ENCODE measurements at places on chromosomes 6 and 20.

GRCh38 chr6:169975701-169976100, 224.3 kb downstream of the ERMARD start:
- no peak for DNase-seq

DNA sequence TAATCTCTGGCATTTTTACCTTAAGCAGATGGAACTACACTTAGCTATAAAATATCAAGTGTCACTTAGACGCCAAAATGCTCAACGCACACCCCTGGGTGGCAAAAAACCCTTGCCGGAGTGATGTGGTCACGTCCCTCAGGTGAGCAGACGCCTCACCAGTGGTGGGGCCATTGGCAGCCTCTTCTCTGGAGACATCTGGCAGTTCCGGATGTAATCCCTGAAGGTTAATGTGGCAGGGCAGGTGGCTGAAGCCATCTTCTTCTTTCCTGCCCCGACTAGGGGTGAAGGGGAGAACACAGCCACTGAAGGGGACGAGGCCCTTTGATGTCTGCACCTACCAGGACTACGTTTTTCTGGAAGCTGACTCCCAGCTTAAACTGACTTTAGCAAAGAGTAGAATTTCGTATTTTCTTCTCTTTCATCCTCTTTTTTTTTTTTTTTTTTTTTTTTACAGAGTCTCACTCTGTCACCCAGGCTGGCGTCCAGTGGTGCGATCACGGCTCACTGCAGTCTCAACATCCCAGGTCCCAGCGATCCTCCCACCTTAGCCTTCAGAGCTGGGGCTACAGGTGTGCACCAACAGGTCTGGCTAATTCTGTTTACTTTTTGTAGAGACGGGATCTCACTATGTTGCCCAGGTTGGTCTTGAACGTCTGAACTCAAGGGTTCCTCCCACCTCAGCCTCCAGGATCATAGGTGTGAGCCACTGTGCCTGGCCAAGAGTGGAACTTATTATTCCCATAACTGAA, 152.1 kb downstream of the TTLL2 start:
- no peak for DNase-seq

DNA sequence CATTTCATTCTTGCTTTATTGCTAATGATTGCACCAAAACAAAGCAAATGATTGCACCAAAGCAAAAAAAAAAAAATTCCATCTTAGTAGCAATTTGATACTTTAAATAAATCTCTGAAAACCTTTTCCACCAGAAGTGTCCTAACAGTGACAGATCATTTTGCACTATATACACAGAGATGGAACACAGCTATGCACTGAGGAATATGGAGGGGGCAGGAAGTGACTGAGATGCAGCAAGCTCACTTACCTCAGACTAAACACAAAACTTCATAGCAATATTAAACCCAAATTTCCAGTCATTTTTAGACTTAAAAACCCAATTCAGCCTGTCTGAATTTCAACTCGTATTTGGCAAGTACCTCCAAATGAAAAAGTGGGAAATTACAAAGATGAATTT, 41.2 kb downstream of the HIVEP2 start:
- no peak for DNase-seq

- DNase-seq: no peak
Observed at GRCh38 chr6:167965592-167966539, 31.6 kb upstream of the KIF25 start.

DNA sequence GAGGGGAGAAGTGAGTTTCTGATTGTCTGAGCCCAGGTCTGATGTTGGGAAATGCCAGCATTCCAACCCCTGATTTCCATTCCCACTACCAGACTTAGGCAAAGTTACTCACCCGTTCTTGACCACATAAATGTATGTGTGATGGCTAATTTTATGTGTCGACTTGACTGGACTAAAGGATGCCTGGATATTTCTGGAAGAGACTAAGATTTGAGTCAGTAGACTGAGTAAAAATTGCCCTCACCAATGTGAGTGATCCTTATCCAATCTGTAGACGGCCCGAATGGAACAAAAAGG, 95.8 kb upstream of the TAB2 start:
- DNase-seq: no peak

DNA sequence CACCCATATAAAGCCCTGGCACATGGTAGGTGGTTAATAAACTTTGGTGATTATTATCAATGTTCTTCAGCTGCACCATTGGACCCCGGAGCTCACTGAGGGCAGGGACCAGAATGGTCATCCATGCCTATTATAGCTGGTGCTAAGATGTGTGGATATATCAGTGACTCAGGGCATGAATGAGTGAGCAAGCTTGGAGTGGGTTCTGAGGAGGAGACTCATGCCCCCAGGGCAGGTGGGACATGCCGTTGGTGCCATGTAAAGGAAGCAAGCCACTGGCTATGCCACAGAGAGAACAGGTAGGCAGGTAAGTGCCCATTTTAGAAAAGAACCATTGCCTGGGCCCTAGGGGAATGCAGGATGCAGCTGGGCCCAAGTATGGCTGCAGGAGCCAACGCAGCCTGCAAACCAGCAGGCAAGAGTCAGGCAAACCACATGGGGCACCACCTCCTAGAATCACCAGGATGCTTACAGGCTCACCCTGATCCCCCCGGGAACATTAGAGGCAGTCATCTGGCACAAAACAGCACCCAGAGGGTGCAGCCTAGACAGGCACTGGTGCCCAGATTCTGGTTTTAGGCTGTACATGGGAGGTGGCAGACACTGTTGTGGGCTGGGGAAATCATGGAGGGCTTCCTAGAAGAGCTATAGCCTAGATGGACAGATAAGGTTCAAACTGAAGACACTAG, 23.5 kb downstream of the PLAGL2 start:
- DNase-seq: no peak

DNA sequence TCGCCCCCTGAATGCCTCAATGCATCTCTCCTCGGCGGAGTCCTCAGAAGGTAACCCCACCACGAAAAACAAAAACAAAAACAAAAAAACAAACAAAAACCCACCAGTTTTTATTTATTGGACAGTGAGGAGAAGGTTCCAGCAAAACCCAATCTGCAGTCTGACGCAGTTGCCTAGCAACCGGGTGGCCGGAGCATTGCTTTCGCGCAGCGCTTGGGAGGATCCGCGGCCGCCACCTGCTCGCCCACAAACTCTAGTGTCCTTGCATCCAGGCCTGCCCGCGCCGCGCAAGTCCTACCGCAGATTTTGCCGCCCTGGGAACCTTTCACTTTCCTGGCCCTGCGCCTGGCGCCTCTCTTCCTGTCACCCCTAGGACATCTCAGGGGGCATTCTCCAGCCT, 17.6 kb downstream of the TFAP2B start:
- no peak for DNase-seq

- DNase-seq: no peak
Observed at GRCh38 chr6:149318581-149319286, 1.2 kb downstream of the TAB2 start.

DNA sequence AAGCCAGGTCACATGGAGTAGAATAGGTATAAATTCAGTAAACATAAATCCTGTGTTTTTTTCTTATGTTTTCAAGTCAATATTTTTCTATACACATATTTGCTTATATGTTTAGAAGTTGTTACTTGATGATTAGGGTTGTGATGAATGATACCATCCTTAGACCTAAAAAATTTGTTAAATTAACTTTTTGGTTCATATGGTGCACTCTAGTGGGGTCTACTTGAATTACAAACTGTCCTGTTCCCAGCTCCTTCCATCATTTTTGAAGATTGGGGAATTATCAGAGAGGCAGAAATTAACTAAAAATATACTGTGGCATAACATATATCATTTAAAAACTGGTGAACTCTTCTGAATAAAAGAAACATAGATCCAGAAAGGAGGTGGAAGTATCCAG, 48.3 kb upstream of the RIPPLY2 start:
- DNase-seq: peak; percentile 15

DNA sequence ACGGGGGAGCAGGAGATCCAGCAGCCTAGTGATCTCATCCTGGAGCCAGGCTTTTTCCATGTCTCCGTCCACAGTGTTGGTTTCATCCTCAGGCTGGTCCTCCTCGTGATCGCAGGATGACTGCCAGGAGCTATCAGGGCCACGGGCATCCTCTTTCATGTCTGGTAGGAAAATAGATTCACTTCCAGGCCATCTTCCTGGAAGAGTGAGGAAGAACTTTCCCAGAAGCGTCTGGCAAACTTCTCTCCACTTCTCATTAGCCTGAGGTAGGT, 15.3 kb upstream of the SLC9A8 start:
- DNase-seq: no peak

DNA sequence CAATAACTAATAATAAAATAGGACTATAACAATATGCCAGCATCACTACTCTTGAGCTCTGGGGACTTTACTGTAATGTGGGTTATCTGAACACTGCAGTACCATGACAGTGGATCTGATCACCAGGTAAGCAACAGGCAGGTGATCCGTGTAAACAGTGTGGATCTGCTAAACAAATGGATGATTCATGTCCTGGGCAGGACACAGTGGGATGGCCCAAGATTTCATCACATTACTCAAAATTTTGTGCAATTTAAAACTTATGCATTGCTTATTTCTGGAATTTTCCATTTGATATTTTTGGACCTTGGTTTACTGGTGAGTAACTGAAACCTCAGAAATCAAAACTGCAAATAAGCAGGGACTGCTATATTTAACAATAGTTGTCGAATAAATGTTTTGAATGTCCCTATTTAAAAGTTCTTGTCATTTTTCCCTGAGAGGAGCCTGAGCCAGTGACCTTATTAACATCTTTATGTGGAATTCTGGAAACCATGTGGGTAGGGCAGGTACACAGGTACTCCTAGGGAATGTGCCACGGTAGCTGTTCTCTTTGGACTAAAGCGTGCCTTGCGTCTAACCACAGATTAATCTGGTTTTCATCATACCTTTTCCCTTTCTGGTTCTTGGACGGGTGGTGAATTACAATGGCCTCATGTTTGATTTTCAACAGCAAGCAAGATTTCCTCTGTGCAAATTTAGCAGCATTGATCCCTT, 214.5 kb upstream of the SASH1 start:
- DNase-seq: no peak

DNA sequence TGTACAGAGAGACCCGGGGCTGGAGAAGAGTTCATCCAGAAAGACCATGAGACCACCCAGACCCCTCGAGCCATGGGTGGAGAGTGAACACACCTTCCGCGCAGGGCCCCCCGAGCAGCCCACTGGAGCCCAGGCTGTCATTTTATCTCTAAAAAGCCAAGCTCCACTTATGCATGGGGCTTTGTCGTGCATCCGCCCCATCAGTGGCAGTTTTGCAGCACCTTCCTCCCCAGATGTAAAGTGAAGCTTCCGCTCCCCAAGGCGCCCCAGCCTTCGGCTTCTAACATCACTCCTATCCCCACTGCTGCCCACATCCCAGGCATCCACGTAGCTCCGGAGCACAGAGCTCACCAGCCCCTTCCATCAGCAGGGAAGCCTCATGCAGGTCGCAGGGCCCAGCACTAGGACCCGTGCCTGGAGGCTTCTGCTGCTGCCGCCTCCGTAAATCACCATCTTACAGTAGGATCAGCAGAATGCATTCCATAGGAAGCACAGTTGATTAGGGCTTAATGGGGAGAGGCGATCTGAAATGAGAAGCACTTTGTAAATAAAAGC, 301.1 kb downstream of the TAF4 start:
- no peak for DNase-seq

DNA sequence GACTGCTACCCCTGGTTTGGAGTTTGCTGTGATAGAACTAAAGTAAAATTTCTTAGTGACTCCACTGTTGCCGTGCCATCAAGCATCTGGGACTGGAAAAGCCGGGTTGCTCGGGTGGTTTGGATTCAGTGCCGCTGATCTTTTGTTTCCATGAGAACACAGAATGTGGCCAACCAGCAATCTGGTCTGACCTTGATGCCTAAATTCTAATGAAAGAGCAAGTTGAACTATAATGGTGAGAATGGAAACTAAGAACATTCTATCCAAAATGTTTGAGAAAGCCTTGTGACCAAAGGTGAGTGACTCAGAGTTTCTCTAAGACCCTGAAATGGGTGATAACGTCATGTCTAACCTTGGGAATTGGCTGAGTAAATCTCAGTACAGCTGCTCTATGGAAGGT, 9.9 kb upstream of the PI16 start:
- no peak for DNase-seq

GRCh38 chr6:36627801-36628246, 33.7 kb downstream of the SRSF3 start:
- peak; percentile 90 for DNase-seq

GRCh38 chr6:110944681-110945151, 13.8 kb upstream of the GTF3C6 start:
- DNase-seq: no peak

GRCh38 chr6:27592481-27593199, 119.7 kb upstream of the ZNF184 start:
- peak; percentile 70 for DNase-seq

DNA sequence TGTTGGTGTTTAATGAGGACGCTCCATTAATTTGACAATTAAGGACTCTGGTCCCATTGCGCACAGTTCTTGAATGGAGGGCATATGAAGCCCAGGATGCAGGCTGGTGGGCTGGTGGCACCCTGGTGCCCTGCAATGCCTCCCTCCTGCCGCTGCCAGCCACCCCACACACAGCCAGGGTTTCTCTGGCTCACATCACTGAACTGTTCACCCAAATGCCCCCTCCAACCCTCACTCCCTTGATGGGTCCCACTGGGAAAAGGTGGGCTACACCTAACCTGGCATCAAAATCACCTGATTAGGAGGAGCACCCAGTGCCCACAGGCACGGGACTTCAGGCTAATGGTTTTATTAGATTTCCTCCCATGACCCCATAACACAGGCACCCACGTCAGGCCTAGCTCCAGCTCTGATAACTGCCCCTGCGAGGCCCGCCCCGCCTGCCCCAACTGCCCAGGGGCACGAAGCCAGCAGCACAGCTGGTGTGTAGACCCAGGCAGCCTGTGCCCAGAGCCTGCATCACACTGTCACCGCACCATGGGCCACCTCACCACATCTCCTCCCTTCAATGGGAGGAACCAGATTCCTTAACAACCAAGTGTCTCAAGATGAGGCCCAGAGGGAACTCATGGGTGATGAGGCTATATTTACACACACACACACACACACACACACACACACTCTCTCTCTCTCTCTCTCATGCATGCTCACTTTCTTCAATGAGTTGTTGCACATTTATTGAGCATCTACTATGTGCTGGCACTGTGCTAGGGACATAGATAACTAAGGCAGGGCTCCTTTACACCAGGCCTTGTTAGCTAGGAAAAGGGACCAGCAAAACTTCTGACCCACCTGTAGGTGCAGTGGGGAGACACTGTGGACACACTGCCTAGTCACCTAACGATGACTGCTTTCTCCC, 107.3 kb downstream of the NOL4L start:
- DNase-seq: no peak

DNA sequence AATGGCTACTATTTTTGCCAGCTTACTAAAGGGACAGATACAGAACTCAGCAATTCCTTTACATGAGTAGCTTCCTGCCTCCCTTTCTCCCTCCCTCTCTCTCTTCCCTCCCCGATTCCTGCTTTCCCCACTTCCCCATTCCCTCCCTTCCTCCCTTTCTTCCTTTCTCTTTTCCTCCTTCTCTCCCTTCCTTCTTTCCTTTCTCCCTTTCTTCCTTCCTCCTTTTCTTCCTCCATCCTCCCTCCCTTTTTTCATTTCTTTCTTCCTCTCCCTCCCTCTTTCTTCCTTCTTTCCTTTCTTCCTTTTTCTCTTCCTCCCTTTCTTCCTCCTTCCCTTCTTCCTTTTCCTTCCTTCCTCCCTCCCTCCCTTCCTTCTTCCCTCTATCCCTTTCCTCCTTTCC, 178.1 kb downstream of the RNF144B start:
- no peak for DNase-seq
